Memory B cell (primary cell): ENCODE measurements at places on chromosomes 11 and 22.

GRCh38 chr11:125245299-125245698 lies 80.7 kb downstream of the PKNOX2 start:
- DNase-seq, result no peak

GRCh38 chr22:48530666-48531065 lies 1297.0 kb downstream of the BRD1 start:
- no peak for DNase-seq

DNA sequence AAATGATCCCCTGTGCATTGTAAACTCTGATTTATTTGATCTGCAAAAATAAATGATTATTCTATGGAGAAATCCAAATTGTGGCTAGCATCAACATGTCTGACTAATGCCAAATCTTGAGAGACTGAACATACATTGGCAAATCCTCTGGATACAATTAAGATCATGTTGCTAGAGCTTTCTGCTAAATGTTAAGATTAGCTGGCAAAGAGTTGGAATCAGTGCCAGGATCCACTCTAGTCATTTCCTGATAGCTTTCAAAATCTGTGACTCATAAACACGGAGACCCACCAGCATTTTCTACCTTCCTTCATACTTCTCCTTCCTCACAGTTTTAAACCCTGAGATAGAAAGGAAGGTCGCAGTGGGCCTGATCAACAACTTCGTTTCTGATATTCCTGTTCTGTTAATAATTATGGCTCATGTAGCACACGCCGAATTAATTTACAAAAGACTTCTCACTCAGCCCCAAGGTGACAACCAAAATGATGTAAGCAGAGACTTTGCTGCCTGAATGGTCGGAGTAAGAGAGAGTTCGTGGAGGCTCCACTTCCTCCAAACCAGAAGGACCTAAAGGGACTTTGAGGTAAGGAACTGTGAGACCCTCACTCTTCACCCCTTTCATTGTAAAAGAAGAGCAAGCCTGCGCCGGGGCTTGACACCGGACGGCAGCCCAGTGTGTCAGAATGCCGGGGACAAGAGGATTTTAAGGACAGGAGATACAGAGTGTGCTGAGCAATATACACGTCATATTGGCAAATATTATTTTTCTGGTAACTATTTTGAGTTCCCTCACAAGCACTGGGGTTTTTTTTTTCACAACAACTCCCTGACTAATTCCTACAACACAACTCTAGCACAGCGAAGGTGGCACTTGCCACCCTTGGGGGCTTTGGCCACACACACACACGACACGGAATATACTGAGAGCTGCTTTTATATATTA lies 42.0 kb downstream of the SERPINH1 start:
- DNase-seq, result no peak

DNA sequence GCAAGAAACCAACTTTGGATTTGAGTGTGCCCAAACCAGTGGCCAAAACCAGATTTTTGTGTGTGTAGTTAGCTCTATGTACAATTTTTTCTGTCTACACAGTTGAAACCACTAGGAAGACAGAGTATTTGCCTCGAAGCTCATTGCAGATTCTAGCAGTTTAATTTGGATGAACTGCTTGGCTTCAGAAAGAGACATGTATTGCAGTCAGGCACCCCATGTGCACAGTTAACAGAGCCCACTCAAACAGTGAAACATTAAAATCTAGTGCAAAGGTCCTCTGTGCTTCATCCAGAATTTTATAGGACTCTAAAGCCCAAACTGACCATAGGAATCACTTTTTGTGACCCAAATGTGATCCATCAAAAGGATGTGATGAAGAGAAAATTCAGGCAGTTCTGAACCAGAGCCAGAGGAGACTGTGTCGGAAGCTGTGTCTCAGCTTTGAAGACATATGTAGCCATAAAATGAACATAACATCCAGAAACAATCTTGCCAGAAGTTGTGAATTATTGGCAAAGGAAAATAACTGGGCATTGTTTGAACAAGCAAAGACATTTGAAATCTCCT lies 82.7 kb downstream of the PANX1 start:
- DNase-seq, result no peak

DNA sequence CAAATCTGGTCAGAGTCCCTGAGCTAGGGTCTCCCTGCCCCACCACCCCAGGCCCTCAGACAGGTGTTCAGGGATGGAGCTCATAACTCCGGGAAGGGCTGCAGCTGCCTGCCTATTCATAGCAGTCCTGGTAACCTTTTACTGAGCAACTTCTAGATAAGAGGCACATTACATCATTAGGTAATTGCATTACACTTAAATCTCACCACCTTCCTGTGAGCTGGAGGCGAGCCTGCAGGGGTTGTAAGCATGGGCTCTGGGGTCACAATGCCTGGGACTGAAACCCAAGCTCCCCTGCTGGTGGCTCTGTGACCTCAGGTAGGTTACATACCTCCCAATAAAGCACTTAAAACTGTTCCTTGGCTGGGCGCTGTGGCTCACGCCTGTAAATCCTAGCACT lies 22.5 kb downstream of the TP53I11 start:
- DNase-seq, result no peak

DNA sequence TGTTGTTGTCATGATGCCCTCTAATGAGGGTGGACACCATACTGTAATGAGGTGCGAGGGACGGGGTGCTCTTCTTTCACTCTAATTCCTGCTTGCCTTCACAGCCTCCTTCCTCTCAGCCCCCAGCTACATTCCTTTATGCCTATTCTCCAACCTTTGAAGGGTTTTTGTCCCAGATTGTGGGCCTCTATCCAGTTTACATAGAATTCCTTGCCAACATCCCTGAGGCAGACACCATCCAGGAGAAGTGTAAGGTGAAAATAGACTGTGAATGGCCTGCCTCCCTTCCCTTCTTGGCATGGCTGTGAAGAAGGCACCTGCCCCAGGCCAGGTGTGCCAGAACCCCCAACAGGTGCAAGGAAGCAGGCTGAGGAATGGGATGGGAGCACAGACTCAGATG lies 122.3 kb downstream of the CHST1 start:
- no peak for DNase-seq
